Tibial nerve (tissue), 4 donors: ENCODE measurements at places on chromosomes 3 and 15. TPM values are rescaled to one million over a fixed set of nuclear protein-coding genes. Genes with fewer than 3 reads are reported as not detected.

GRCh38 chr3:53828581-53828980 lies 17.6 kb downstream of the CHDH start:
- no peak for DNase-seq

GRCh38 chr3:24018784-24019570 lies 73.9 kb downstream of the NR1D2 start:
- DNase-seq, result no peak

DNA sequence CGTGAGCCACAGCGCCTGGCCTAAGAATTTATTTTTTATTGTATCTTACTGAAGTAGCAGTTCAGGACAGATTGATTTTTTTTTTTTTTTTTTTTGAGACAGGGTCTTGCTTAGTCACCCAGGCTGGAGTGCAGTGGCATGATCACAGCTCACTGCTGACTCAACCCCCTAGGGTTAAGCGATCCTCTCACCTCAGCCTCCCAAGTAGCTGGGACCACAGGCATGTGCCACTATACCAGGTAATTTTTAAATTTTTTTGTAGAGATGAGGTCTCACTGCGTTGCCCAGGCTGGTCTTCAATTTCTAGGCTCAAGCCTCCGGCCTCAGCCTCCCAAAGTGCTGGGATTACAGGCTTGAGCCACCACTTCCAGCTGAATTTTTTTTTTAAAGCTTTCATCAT lies 99.8 kb upstream of the HERC1 start:
- no peak for DNase-seq

DNA sequence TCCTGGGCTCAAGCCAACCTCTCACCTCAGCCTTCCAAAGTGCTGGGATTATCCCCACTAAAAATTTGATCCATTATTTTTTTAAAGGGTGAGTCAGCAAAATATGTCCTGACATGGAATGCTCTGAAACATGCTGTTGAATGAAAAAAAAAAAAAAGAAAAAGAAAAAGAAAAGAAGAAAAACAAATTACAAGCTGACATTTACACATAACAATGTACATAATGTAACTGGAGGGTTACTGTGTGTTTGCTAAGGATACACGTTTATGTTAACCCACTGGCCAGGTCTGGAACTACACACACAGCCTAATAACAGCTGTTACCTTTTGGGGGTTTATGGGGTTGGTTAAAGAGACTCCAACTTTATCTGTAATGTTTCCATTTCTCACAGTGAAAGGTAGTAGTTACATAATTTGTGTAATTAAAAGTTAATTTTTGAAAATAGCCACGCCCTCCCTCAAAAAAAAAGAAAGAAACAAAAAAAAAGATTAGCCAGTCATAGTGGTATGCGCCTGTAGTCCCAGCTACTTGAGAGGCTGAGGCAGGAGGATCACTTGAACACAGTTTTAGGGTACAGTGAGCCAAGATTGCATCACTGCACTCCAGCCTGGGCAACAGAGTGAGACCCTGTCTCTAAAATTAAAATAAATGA lies 3.1 kb upstream of the MESP2 start:
- DNase-seq, result no peak

GRCh38 chr15:53351373-53351772 lies 408.1 kb downstream of the WDR72 start:
- no peak for DNase-seq

The PTH1R gene
- total RNA-seq, result 13.3 TPM

The P2RY1 gene
- 8.4 TPM for total RNA-seq

The ZBED2 gene
- total RNA-seq, result not detected

The ST8SIA2 gene
- not detected for total RNA-seq

The UROC1 gene
- total RNA-seq, result not detected

The PARP15 gene
- total RNA-seq, result 2.4 TPM
